ENCODE measurements at places on chromosomes 12 and 14. TPM values are rescaled to one million over a fixed set of nuclear protein-coding genes. Genes with fewer than 3 reads are reported as not detected.

DNA sequence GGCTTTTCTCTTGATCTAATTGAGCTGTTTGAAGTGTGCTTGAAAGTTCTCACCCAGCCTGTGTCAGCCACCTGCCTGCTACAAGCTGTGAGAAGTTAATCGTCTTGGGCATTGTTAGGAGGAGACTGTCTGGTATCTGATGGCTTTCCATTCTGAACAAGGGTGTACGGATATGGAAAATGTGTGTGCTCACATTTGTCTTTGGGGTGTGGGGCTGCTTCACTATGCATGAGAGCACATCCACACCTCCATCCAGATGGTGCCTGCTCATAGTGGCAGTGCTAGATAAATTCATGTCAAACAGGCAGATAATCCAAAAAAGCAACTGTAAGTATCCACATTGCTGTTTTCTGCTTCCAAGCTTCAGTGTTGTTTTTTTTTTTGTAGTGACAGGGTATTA lies 462.2 kb downstream of the DIO2 start:
- no peaks in the 10 kb centered on the region for H3K36me3 ChIP-seq
- H3K27ac ChIP-seq: no peak overlapping the region
- no peak overlapping the region for H3K4me3 ChIP-seq
- no peaks in the 10 kb centered on the region for H3K4me1 ChIP-seq
- no peaks in the 10 kb centered on the region for H3K27me3 ChIP-seq

PTPRO gene
- total RNA-seq: 28.3 TPM

- H3K27me3 ChIP-seq: no peaks in the 10 kb centered on the region
- no peak overlapping the region for H3K4me3 ChIP-seq
- no peaks in the 10 kb centered on the region for H3K4me1 ChIP-seq
Measured at GRCh38 chr14:28629328-28630004, 137.1 kb upstream of the FOXG1 start.

DNA sequence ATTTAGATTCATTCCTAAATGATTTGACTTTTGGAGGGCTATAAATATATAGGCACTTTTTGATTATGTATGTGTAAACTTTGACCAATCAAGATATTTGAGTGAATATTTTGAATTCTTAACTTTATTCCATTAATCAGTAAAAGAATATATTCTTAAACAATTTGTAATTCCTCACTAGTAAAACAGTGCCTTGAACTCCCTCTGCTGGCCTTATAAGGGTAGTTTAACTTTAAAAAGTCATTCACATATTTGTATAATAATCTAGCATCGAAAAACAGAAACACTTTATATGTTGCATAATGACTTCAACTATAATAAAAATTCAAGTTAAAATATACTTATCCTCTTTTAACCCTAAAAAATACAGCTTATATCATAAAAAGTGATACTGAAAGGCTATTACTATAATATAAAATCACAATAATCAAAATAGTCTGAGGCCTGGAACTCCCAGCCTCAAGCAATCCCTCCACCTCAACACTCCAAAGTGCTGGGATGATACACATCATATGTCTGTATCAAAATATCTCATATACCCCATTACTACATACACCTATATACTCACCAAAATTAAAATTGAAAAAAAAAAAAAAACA lies 31.2 kb downstream of the CCDC59 start:
- no peaks in the 10 kb centered on the region for H3K4me1 ChIP-seq
- no peak overlapping the region for H3K27ac ChIP-seq
- no peak overlapping the region for H3K4me3 ChIP-seq
- no peaks in the 10 kb centered on the region for H3K36me3 ChIP-seq
- no peaks in the 10 kb centered on the region for H3K27me3 ChIP-seq
- no peak for DNase-seq

DNA sequence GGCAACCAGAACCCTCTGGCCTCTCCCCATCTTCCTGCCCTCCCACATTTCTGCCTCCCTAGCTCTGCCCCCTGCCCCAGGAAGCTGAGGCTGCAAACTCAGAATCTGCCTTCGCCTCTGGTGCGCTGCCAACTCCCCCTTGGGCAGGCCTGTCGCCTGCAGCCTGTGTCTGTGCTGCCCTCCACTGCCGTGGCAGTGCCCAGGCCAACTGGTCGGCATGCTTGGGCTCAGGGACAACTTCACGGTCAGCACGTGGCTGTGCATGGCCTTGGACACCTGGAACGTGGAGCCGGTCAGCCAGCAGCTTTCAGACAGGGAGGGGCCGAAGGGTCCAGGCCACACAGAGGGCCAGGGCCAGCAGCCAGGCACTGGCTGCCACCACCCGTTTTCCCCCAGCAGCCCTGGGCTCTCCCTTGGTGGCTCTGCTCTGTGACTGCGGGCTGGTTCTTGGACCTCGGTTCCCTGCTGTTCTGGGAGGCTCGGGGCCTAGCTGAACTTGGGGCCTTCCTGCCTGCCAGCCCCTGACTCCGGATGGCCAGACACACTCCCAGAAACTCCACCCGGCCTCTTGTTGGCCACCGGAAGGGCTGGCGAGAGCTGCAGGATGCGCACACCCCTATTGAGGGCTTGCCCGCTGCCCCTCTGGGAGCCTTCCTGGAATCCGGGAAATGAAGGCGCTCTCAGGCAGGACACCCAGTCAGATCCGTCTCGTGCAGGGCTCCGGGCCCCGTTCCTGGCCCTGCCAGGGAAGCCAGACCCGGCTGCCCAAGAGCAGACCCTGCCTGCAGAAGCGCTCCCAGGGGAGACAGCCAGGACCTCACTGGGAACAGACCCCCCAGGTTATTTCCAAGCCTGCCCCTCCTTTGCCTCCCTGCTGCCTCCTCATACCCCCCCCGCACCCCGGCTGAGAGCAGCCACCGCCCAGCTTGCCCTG lies 34.2 kb upstream of the PPP1R13B start:
- H3K27ac ChIP-seq: peak overlapping the region; percentile 88
- no peak overlapping the region for H3K4me3 ChIP-seq
- no peaks in the 10 kb centered on the region for H3K27me3 ChIP-seq
- H3K4me1 ChIP-seq: peaks cover 28% of the 10 kb centered on the region
- DNase-seq: no peak

DNA sequence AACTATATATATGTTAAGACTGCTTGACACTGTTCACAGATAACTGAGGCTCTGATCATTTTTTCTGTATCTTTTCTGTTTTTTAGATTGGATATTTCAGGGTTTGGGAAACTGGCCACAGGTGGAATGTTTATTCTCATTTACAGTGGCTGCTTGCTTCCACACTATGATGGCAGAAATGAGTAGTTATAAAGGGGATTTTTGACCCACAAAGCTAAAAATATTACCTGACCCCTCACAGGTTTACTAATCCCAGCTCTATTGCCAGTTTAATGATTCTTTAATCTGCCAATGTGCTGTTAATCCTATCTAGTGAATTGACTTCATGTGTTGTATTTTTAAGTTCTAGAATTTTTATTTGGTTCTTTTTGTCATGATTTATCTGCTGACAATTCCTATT lies 29.6 kb downstream of the ACADS start:
- no peaks in the 10 kb centered on the region for H3K36me3 ChIP-seq
- H3K27ac ChIP-seq: no peak overlapping the region
- no peaks in the 10 kb centered on the region for H3K4me1 ChIP-seq

ELK3 gene
- 10.8 TPM for total RNA-seq

GRCh38 chr12:116321913-116322312 lies 44.4 kb upstream of the MED13L start:
- no peaks in the 10 kb centered on the region for H3K36me3 ChIP-seq
- no peak for DNase-seq
- H3K4me3 ChIP-seq: no peak overlapping the region
- H3K4me1 ChIP-seq: no peaks in the 10 kb centered on the region
- no peaks in the 10 kb centered on the region for H3K27me3 ChIP-seq

GRCh38 chr14:33114331-33114730 lies 175.7 kb downstream of the NPAS3 start:
- H3K27ac ChIP-seq: no peak overlapping the region
- no peak for DNase-seq
- no peak overlapping the region for H3K4me3 ChIP-seq
- no peaks in the 10 kb centered on the region for H3K27me3 ChIP-seq

APOF gene
- 0.15 TPM for total RNA-seq

CYP27B1 gene
- total RNA-seq: 1.6 TPM

GRCh38 chr14:25607192-25607591 lies 557.2 kb upstream of the STXBP6 start:
- H3K4me1 ChIP-seq: no peaks in the 10 kb centered on the region
- H3K4me3 ChIP-seq: no peak overlapping the region
- no peak overlapping the region for H3K27ac ChIP-seq
- H3K36me3 ChIP-seq: no peaks in the 10 kb centered on the region

GRCh38 chr12:22361785-22362184 lies 27.3 kb upstream of the ST8SIA1 start:
- no peaks in the 10 kb centered on the region for H3K27me3 ChIP-seq
- H3K4me1 ChIP-seq: no peaks in the 10 kb centered on the region
- H3K27ac ChIP-seq: no peak overlapping the region
- no peak for DNase-seq
- H3K36me3 ChIP-seq: no peaks in the 10 kb centered on the region

DNA sequence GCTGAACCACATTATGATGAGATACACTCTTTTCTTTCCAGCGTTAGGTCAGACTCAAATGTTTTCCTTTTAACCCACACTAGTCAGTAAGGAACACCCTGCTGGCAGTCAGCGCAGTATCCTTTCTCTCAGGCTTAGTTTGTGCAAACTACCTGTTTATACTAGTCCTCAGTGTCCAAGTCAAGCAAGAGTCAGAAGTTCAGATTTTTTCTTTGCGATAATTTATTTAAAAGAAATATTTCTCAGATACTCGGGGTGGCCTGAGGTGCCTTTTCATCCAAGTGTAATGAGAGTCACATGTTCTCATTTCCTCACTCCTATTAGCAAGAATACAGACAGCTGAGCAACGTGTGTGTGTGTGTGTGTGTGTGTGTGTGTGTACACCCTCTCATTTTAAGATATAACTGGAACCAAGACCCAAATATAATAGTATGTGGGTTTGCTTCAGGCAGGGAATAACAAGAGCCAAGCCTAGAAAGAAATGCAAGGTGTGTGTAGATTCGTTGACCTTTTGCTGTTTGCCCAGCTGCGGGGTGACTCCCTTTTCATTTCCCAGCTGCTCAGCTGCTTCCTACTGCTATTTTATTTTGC lies 182.7 kb downstream of the KICS2 start:
- peak overlapping the region; percentile 58 for H3K27ac ChIP-seq
- H3K36me3 ChIP-seq: no peaks in the 10 kb centered on the region

DNA sequence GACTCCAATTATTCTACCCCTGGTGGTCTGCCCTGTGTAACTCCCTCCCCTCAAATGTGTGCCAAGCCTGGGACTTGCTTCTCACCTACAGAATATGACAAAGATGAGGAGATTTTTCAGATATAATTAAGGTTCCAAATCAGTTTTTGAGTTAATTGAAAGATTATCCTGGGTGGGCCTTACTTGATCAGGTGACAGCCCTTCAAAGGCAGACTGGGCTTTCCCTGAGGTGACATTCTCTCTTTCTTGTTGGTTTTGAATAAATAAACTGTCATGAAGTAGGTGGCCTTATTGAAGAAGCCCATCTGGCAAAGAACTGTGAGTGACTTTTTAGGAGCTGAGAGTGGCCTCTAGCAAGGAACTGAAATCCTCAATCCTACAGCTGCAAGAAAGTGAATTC lies 106.0 kb downstream of the BRMS1L start:
- no peak for DNase-seq
- H3K4me3 ChIP-seq: no peak overlapping the region
- H3K27ac ChIP-seq: no peak overlapping the region
- H3K27me3 ChIP-seq: no peaks in the 10 kb centered on the region
- no peaks in the 10 kb centered on the region for H3K4me1 ChIP-seq
- H3K36me3 ChIP-seq: no peaks in the 10 kb centered on the region

DNA sequence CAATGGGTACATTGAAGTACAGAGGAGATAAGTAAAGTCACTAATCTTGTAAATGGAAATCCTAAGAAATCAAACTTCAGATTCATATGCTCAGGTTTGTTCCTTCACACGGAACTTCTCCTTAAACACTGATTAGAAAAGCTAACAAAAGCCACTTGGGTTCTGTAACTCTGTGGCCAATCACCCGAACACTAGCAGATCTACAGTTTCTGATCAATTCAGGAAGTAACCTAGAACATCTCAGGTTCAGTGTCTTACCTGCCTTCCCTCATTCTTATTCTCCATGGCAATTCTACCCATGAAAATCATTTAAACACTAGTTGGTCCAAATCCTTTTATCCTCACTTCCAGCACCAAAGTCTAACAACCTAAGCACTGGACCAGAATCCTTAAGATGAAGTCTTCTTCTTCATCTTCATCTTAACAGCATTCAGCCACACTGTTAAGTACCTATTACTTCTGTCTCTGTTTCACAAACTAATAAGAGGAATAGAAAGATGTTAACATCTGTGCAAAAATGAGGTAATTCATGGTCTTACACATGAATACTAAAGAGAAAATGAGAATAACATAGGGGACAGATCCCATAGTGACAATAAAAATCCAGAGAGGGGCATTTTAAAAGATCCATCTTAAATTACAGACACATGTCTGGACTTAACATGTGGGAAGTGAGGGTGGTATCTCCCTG lies 184.5 kb downstream of the SSPN start:
- no peak overlapping the region for H3K27ac ChIP-seq
- H3K27me3 ChIP-seq: no peaks in the 10 kb centered on the region
- no peaks in the 10 kb centered on the region for H3K36me3 ChIP-seq
- H3K4me3 ChIP-seq: no peak overlapping the region
- H3K4me1 ChIP-seq: no peaks in the 10 kb centered on the region

DNA sequence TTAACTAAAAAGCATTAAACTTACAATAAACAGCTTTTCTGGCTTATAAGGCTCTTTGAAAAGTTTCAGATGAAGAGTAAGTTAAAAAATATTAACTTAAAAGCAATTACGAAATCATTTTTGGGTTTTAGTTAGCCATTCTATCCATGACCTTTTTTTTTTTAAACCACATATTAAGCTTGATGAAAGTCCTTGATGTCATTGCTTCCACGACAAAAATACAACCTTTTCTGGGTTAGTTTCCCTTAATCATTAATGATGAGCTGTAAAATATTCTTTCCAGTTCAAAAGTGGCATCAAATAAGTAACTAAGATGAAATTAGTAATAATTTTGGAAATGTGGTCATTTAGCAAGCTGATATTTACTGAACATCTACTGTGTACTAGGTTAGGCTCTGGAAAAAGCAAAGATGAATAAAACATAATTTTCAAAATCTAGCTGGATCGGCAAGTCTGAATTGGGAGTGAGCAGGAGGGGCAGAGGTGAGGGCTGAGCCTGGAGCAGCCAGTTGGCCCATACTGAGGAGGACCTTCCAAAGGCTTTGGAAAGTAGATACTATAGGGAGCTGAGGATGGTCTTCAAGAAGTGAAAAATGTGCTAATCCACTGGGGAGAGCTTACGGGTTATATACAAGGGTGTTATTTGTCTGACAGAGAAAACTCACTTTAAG lies 345.2 kb downstream of the ZFP36L1 start:
- no peaks in the 10 kb centered on the region for H3K36me3 ChIP-seq
- no peak overlapping the region for H3K27ac ChIP-seq
- H3K4me3 ChIP-seq: no peak overlapping the region
- H3K4me1 ChIP-seq: no peaks in the 10 kb centered on the region
- no peaks in the 10 kb centered on the region for H3K27me3 ChIP-seq

SERPINA3 gene
- 11.8 TPM for total RNA-seq

GRCh38 chr14:38143170-38143569 lies 64.5 kb upstream of the SSTR1 start:
- H3K27ac ChIP-seq: no peak overlapping the region
- H3K27me3 ChIP-seq: no peaks in the 10 kb centered on the region
- H3K36me3 ChIP-seq: no peaks in the 10 kb centered on the region
- H3K4me1 ChIP-seq: no peaks in the 10 kb centered on the region
- no peak for DNase-seq

Measured in colonic mucosa (tissue), 4 donors.